HS-27A (cell line): ENCODE measurements at places on chromosomes 5 and 9.

DNA sequence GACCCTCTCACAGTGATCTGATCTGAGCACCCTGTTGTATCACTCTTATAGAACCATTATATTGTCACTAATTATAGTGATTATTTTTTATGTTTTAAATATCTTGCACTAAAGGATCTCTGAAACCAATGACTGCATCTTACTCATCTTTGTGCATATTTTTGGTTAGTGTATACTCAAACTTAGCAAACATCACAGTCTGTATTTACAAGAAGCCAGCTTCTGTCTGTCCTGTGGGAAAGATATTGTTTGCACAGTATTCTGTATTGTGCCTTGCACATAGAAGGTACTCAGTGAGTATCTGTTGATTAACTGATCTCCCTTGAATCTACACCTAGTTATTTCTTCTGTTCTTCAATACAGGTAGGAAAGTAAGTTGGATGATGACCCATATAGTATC is 131.5 kb downstream of the PAM start:
- DNase-seq = no peak

GRCh38 chr9:5336688-5337087 is 3.0 kb downstream of the RLN1 start:
- DNase-seq = no peak

DNA sequence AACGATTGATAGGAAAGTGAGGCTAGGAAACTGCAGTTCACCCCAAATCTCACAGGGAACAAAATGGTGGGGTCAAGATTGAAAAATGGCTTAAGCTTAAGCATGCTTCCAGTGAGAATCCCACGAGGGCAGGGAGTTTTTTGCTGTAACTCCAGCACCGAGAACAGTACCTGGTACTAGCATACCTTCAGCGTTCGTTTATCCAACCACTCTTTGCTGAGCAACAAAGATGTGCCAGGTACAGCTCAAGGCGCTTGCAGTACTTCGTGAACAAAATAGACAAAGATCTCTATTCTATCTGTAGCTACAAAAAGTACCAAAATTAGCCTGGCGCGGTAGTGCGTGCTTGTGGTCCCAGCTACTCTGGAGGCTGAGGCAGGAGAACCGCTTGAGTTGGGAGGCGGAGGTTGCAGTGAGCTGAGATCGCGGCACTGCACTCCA is 778 bp upstream of the PPP6C start:
- DNase-seq = no peak

DNA sequence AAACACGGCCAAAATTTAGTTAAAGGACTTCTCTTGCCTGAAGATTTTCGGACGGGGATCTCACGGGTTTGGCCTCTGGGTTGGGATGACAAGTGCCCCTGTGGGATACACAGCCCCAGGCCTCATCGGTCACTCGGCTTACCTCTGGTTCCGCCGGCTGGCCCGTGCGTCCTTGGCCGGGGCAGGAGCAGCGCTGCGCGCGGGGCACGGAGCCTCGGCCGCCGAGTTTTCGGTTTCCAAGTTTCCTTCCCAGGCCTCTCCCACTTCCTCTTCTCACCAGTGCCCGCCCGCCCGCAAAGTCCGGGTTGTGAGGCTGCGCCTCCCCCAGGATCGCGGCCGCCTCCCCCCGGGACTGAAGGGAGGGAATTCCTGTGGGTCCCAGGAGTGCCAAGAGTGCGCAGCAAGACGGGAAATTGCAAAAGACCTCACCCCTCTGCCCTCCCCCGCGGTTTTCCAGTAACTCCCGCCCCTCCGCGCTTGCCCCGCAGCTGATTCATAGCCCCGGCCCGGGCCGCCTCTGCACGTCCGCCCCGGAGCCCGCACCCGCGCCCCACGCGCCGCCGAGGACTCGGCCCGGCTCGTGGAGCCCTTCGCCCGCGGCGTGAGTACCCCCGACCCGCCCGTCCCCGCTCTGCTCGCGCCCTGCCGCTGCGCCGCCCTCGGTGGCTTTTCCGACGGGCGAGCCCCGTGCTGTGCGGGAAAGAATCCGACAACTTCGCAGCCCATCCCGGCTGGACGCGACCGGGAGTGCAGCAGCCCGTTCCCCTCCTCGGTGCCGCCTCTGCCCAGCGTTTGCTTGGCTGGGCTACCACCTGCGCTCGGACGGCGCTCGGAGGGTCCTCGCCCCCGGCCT is at the start of gene OSMR:
TSS of gene OSMR (plus strand) at position 487 of the 853 bp plus-strand sequence. CDS start 23,033 bp downstream, outside the sequence.
- peak; percentile 94 for DNase-seq

GRCh38 chr5:94711785-94712184 is 93.3 kb downstream of the SLF1 start:
- DNase-seq = no peak

DNA sequence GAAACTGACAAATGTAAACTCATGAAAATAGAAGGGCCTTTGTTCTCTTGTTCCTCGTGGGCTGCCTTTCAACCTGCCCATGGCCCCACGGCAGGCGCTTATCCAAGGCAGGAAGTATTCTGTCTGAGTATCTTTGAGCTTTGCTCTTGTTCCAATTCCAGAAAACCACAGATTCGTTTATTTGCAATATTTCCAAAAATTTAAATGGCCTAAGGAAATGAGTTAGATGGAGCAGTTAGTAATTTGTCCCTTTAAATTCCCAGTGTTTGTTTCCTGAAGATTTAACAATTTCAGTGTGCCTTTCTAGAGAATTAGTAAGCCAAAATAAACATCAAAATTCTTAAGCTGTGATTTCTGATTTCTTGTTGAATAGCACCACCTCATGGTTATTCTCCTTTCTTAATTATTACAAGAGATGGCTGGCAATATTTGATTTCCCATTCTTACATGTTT is 299.4 kb upstream of the RASA1 start:
- no peak for DNase-seq

DNA sequence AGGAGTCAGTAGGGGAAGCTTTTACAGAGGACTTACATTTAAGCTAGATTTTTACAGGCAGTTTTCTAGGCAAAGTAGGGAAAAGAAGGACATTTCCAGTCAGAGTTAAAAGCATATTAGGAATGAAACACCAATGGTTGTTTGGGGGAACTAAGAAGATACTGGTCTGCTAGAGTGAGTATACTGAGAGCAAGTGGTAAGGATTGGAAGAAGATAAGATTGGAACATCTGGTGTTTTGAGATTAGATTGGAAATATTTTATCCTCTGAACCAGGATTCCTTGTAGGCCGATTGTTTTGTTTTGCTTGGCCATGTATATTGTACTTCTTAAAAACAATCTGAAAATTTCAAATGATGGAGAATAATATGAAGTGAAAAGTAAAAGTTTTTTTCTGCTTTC is 7.7 kb downstream of the FBXO38 start:
- no peak for DNase-seq

DNA sequence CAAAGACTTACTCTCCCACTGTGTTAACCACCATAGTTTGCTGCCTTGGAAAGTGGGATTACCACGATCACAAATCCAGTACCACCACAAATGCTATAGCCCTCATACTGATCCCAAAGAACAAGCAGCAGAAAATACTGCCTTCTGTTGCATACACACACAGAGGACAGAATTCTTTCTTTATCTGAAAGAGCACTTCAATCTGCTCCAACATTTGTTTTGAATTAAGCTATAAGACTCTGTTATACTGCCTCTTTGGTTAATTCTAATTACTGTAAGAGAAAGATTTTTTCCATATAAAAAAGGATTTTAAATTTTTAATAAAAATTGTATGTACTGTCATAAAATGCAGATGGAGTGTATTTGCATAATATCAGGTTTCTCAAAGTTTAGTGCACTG is 69.8 kb downstream of the YIPF5 start:
- DNase-seq = no peak

- no peak for DNase-seq
These were observed 102.2 kb downstream of the MEGF10 start for GRCh38 chr5:127392762-127393161.

- no peak for DNase-seq
These were observed 54.5 kb downstream of the CAST start for GRCh38 chr5:96716716-96717115.

DNA sequence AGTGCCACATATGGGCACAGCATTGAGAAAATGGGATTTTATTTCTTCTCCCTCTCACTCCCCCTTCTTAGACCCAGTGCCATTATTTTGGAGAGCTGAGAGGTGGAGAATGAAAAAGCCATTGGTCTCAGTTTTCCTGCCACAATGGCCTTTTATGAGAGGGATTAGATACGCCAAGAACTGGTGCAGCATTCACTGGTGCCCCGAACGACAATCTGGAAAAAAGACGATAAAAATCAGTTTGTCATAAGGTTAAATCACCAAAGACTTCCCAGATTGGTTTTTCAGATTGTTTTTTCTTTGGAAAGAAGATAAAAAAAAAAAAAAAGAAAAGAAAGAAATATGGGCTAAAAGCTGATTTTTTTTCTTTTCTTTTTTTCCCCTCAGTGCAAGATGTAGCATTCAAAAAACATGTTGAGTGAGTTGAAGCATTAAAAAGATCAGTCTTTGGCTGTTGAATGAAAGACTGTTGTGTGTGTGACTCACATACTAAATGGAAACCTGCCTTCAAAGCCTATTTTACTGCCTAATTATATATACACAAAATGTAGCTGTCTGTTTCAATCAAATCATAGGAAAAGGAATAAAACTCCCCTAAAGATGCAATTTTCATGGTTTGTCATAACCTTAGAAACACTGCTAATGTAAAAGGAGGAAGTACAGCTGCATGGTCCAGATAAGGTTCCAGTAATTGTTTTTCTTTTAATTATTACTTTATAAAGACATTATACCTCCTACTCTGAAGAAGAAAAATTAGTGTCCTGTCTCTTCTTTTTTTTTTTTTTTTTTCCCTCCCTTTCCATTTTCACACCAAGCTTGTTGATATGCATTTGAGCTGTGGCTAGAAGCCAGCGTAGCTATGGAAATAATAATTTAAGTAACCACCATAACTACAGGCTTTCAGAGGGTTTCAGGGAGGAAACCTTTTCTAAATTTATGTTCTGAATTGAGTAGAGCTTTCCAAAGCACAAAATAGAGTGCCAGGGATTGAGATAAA is 27.2 kb upstream of the ZNF608 start:
- no peak for DNase-seq

GRCh38 chr5:15183520-15183919 is 311.9 kb upstream of the ANKH start:
- no peak for DNase-seq

- DNase-seq = no peak
These were observed 12.2 kb upstream of the CLINT1 start for GRCh38 chr5:157870837-157871834.

- DNase-seq = no peak
These were observed 58.0 kb upstream of the SYNPO start for GRCh38 chr5:150582241-150583109.

DNA sequence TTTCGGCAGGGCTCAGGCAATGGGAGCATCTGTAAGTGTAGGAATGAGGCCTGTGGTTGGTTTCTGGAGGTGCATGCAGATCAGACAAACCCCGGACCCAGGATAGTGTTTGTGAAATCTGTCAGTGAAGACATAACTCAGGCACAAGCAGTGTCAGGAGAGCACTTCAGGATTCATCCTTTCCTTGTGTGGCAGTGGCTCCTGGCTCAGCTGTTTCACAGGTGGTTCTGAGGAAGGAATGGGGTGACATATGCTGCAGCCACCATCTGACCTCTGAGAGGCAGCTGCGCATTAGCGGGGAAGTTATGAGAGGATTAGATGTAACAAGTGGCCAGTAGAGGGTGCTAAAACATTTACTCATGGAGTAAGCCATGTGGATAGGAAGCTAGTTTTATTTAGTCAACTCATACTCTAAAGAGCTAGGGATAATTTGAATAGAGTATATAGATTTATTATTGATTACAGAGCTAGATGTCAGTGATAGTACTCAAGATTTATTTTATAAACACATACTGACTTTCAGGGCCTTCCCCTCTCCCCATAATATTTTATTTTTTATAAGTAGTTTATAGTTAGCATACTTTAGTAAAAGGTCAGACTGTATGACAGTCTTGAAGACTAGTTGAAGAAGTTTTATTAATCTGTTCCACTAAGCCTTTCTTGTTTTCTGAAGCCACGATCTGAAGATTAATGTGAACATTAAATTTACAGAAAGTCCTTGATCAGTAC is 28.4 kb downstream of the NNT start:
- peak; percentile 51 for DNase-seq
